ENCODE measurements at places on chromosomes 5 and 9. TPM values are rescaled to one million over a fixed set of nuclear protein-coding genes. Genes with fewer than 3 reads are reported as not detected.

The MZB1 gene
- total RNA-seq = 0.21 TPM

The PCDHA1 gene
- not detected for total RNA-seq

The ADRA1B gene
- 0.11 TPM for total RNA-seq

The PRR7 gene
- 3.0 TPM for total RNA-seq

The PTGS1 gene
- total RNA-seq = 3.4 TPM

The TRPM3 gene
- total RNA-seq = not detected

The AFAP1L1 gene
- 16.6 TPM for total RNA-seq

The SPINK6 gene
- 1.1 TPM for total RNA-seq

The DIPK1B gene
- 0.21 TPM for total RNA-seq

The MAMDC4 gene
- total RNA-seq = 3.5 TPM

The MBLAC2 gene
- 5.5 TPM for total RNA-seq

The DMRT3 gene
- not detected for total RNA-seq

The PCDHA4 gene
- total RNA-seq = not detected

The PCDHGC3 gene
- 36.1 TPM for total RNA-seq

The GARNL3 gene
- total RNA-seq = 3.0 TPM

The TAF1L gene
- total RNA-seq = not detected

The PTGES gene
- total RNA-seq = 7.1 TPM

The CCNJL gene
- total RNA-seq = 3.1 TPM

The SPATA24 gene
- total RNA-seq = 2.8 TPM

The LCN10 gene
- total RNA-seq = not detected

The NEURL1B gene
- total RNA-seq = 4.2 TPM

The UHRF2 gene
- total RNA-seq = 54.3 TPM

The NRG2 gene
- 0.42 TPM for total RNA-seq

The MEGF10 gene
- total RNA-seq = not detected

The MEIKIN gene
- not detected for total RNA-seq

The FOXD1 gene
- 30.9 TPM for total RNA-seq

The CYLC2 gene
- total RNA-seq = not detected

The AUH gene
- 8.1 TPM for total RNA-seq

The PDE8B gene
- total RNA-seq = not detected

The CKMT2 gene
- total RNA-seq = not detected

The PLEKHG4B gene
- not detected for total RNA-seq

The TTC1 gene
- 53.1 TPM for total RNA-seq

Measured in foreskin keratinocyte (primary cell).